ENCODE measurements at places on chromosomes 7 and 10.

- no peaks in the 10 kb centered on the region for H3K27me3 ChIP-seq
- H3K4me1 ChIP-seq, result no peaks in the 10 kb centered on the region
- no peak for DNase-seq
- no peak overlapping the region for H3K4me3 ChIP-seq
Observed at GRCh38 chr10:93337309-93337721, 144.8 kb downstream of the MYOF start.

DNA sequence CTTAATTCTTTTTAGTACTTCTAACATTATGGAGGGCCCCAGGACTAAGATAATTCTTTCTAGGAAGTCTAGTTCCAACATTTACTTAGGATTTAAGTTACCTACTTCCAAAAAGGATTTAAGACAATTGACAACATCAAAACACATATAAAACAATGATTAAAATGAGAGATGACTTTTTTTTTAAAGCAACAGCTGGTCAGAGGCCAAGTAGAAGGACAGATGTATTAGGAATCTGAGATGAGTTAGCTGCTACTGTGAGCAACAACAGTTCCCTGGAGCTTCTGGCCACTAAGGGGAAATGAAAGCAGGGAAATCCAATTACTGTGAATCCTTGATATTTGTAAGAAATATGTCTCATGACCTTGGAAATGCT is 222.3 kb downstream of the PHTF2 start:
- H3K27me3 ChIP-seq, result no peaks in the 10 kb centered on the region
- no peak for DNase-seq
- H3K4me1 ChIP-seq, result peaks cover 12% of the 10 kb centered on the region
- peak overlapping the region; percentile 92 for H3K27ac ChIP-seq

DNA sequence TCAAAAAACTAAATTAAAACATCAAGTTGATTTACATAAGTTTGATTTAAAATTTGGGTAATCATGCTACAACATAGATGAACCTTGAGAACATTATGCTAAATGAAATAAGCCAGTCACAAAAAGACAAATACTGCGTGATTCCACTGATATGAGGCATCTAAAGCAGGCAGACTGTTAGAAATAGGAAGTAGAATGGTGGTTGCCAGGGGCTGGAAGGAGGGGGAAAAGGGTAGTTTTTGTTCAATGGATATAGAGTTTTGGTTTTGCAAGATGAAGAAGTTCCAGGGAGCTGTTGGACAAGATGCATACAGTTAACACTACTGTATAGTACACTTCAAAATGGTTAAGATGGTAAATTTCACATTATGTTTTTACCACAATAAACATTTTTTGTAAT is 45.0 kb upstream of the IFRD1 start:
- H3K4me3 ChIP-seq, result no peak overlapping the region
- no peaks in the 10 kb centered on the region for H3K36me3 ChIP-seq
- H3K27ac ChIP-seq, result no peak overlapping the region
- no peaks in the 10 kb centered on the region for H3K27me3 ChIP-seq
- no peak for DNase-seq

DNA sequence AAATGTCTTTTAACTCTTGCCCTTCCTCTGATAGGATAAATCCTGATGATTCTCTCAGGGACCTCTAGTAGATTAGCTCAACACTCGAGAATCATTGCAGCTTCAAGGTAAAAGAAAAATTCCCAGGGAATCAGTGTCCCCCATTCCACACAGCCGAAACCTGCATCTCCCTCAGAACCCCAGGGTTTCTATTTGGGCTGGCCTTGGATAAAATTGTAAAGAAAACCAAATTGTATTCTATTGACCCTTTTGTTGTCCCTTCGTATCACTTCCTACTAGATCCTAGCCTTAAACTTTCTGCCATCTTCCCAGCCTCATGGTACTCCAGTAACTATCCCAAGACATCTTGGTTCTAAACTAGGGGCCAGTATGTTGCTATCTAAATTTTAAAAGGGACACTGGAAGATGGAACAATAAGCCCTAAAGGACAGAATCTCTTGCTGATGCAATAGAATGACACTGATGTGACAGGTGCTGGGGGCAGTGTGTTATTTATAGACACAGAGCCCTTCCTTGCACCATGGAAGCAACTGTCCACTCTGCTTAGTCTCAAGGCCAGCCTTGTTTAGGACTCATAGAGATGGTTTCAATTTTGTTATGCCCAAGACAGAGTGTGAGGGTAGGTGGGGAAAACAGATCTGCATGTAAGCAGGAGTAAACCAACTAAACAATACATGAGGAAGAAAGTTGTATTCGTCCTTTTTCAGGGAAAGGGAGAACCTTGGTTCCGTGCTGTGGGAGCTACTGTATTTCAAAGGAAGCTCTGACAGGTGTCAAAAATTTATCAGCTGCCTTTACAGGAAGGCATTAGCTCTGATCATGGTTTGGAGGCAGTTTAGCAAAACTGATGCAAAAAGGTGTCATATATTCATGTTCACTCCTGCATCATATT is 7.6 kb downstream of the ASB15 start:
- H3K4me1 ChIP-seq, result peaks cover 55% of the 10 kb centered on the region
- H3K36me3 ChIP-seq, result no peaks in the 10 kb centered on the region
- H3K4me3 ChIP-seq, result peak overlapping the region; percentile 46
- peak overlapping the region; percentile 93 for H3K27ac ChIP-seq
- peak; percentile 83 for DNase-seq

DNA sequence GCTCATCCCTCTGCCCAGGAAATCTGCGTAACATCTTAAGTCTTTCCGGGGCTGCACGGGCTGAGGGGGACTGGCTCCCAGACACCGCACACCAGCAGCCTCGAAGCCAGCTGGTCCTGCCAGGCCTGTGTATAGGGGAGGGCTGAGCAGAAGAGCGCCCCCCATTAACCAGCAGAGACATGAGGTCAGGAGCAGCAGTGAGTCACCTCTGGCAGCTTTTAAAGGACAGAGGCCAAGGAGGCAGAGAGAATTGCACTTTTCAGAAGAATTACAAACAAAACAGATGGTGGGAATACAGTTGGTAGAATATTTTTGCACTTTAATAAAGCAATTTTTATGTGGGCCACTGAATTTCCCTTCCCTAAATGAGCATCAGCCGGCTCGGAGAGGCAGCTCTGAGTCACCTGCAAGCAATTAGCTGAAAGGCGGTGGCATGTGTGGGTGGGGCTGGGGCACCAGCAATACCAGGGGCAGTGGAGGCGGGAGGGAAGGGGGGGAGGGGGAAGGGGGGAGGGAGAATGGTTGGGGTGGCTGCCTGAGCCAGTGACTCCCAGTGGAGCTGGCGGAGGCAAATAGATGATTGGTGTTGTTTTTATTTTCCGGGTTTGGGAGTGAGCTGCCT is 39.1 kb downstream of the GOLGA7B start:
- no peaks in the 10 kb centered on the region for H3K27me3 ChIP-seq
- no peak overlapping the region for H3K27ac ChIP-seq
- H3K36me3 ChIP-seq, result no peaks in the 10 kb centered on the region
- DNase-seq, result no peak

- no peak for DNase-seq
- H3K27me3 ChIP-seq, result no peaks in the 10 kb centered on the region
- H3K4me3 ChIP-seq, result peak overlapping the region; percentile 26
- no peaks in the 10 kb centered on the region for H3K4me1 ChIP-seq
- H3K36me3 ChIP-seq, result no peaks in the 10 kb centered on the region
Observed at GRCh38 chr10:7872041-7872442, 53.7 kb downstream of the TAF3 start.

- peak overlapping the region; percentile 37 for H3K27ac ChIP-seq
- H3K4me1 ChIP-seq, result no peaks in the 10 kb centered on the region
- DNase-seq, result no peak
- H3K36me3 ChIP-seq, result peaks cover 74% of the 10 kb centered on the region
Observed at GRCh38 chr10:95236068-95236903, 42.2 kb downstream of the ACSM6 start.

GRCh38 chr10:56383806-56384205 is 22.7 kb upstream of the ZWINT start:
- no peaks in the 10 kb centered on the region for H3K36me3 ChIP-seq
- no peak for DNase-seq
- no peak overlapping the region for H3K4me3 ChIP-seq
- H3K4me1 ChIP-seq, result no peaks in the 10 kb centered on the region

DNA sequence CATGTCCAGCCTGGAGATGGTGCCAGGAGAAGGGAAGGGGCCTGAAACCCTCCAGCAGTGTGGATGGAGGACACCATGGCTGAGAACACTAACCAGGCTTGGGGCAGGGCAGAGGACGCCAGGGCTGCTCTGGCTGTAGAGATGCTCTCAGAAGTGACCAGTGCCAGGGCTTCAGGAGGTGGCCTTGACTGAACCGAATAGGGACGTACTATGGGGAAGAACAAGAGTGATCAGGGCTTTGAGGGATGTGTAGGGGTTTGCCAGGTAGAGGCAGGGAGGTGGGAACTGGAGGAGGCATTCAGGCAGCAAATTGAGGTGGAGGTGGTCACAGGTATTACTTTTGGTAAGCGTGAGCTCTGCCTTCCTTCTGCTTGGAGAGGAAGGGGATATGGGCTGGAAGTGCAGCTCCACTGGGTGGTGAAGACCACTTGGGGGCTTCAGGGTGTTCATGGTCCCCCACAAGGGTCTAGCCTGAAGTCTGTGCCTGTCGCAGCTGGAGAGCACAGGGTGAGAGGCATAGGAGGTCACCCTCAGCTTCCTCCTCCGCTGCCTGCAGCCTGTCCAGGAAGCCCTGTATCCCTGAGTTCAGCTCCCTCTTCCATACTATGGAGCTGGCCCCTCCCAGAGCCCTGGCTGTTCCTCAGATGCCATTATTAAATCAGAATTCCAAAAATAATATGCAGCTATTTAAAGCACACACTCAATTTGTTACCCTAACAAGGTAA is 27.8 kb downstream of the ADCY1 start:
- H3K4me3 ChIP-seq, result no peak overlapping the region
- no peak for DNase-seq
- H3K4me1 ChIP-seq, result no peaks in the 10 kb centered on the region
- no peak overlapping the region for H3K27ac ChIP-seq
- H3K36me3 ChIP-seq, result no peaks in the 10 kb centered on the region

DNA sequence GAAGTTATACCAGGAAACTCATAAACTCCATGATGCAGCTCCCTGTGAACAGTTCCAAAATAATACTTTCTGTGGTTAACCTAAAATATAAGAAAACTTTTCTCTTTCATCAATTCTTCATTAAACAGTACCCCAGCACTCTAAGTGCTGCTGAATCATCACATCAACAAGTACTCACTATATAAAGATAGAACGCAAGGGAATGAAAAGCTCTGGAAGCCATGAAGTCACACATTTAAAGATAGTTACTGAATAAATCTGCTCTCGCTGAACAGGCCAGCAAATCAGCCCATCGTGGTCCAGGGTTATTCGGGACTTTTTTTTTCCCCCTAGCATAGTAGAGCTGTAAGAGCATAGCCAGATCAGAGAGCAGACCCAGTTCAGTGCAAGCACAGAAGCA is 254.3 kb downstream of the IPMK start:
- H3K4me1 ChIP-seq, result no peaks in the 10 kb centered on the region
- no peak overlapping the region for H3K4me3 ChIP-seq
- no peaks in the 10 kb centered on the region for H3K27me3 ChIP-seq
- DNase-seq, result no peak

GRCh38 chr10:9957351-9957750 is 1060.3 kb upstream of the CELF2 start:
- no peaks in the 10 kb centered on the region for H3K4me1 ChIP-seq
- no peaks in the 10 kb centered on the region for H3K36me3 ChIP-seq
- DNase-seq, result no peak
- H3K27ac ChIP-seq, result no peak overlapping the region
- H3K4me3 ChIP-seq, result no peak overlapping the region

- H3K4me1 ChIP-seq, result peaks cover 22% of the 10 kb centered on the region
- no peak for DNase-seq
- no peaks in the 10 kb centered on the region for H3K36me3 ChIP-seq
- H3K4me3 ChIP-seq, result no peak overlapping the region
Observed at GRCh38 chr10:71623098-71623985, 96.2 kb downstream of the C10orf105 start.

- H3K36me3 ChIP-seq, result no peaks in the 10 kb centered on the region
- H3K27ac ChIP-seq, result no peak overlapping the region
- no peaks in the 10 kb centered on the region for H3K27me3 ChIP-seq
- no peak for DNase-seq
- no peak overlapping the region for H3K4me3 ChIP-seq
Observed at GRCh38 chr7:128025819-128026218, 5.4 kb downstream of the LRRC4 start.

- DNase-seq, result no peak
- peak overlapping the region; percentile 80 for H3K4me3 ChIP-seq
- no peaks in the 10 kb centered on the region for H3K36me3 ChIP-seq
- peak overlapping the region; percentile 2 for H3K27ac ChIP-seq
Observed at GRCh38 chr7:7569081-7569527, 2.4 kb downstream of the MIOS start.

GRCh38 chr7:87797798-87798403 is 78.3 kb downstream of the SLC25A40 start:
- H3K27ac ChIP-seq, result no peak overlapping the region
- no peak overlapping the region for H3K4me3 ChIP-seq
- H3K36me3 ChIP-seq, result no peaks in the 10 kb centered on the region
- no peaks in the 10 kb centered on the region for H3K4me1 ChIP-seq
- no peak for DNase-seq
- H3K27me3 ChIP-seq, result no peaks in the 10 kb centered on the region

DNA sequence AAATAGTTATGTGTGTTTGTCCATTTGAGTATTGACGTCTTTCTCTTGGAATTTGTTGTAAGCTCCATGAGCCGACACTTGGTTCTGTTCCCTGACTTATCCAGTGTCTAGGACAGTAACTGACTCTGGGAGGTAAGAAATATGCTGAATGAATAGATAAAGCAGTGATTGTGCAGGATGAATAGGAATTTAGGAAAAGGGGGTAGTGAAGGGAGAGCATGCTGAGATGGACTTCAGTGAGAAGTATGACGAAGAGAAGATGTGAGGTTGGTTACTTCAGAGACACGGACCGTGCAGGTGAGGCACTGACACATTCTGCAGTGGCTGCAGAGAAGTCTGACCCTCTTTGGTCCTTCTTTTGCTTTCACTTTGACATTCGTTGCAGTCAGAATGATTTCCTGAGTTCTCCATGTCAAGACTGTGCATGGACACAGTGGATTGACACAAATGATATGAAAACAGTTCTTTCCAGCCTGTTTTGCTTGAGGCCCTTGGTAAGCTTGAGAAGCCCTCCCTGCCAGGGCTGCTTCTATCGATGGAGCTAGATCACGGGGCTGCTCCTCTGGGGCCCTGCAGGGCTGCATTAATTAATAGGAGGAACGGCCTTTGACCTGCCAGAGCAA is 261.5 kb upstream of the SORCS1 start:
- no peaks in the 10 kb centered on the region for H3K36me3 ChIP-seq
- no peak overlapping the region for H3K4me3 ChIP-seq
- DNase-seq, result no peak
- no peak overlapping the region for H3K27ac ChIP-seq
